Left forelimb (tissue), 1 donor: ENCODE measurements at places on chromosomes 6 and 20.

GRCh38 chr6:44618371-44618770 is 230.9 kb downstream of the CDC5L start:
- no peak for DNase-seq

- no peak for DNase-seq
Measured at GRCh38 chr6:44052419-44053023, 74.7 kb downstream of the MRPL14 start.

- DNase-seq = no peak
Measured at GRCh38 chr6:155455766-155456165, at the start of gene NOX3. Gene NOX3, minus strand, starts transcription at chr6:155455839. Its CDS starts 39 bp downstream, at chr6:155455800.

DNA sequence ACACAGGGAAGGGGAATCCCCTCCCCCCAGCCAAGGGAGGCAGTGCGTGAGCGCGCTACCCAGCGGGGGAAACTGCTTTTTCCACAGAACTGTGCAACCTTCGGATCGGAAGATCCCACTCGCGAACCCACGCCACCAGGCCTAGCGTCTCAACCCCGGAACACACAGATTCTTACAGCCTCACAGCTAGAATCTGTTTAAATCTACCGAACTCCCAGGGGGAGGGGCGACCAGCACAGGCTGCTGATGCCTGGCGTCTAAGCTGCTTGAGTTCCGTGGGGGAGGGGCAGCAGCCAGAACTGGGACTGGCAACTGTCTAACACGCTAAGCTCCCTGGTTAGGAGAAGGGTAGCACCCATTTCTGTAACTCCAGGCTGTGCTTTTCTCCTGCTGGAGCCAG is 217.3 kb upstream of the TENT5A start:
- DNase-seq = no peak

DNA sequence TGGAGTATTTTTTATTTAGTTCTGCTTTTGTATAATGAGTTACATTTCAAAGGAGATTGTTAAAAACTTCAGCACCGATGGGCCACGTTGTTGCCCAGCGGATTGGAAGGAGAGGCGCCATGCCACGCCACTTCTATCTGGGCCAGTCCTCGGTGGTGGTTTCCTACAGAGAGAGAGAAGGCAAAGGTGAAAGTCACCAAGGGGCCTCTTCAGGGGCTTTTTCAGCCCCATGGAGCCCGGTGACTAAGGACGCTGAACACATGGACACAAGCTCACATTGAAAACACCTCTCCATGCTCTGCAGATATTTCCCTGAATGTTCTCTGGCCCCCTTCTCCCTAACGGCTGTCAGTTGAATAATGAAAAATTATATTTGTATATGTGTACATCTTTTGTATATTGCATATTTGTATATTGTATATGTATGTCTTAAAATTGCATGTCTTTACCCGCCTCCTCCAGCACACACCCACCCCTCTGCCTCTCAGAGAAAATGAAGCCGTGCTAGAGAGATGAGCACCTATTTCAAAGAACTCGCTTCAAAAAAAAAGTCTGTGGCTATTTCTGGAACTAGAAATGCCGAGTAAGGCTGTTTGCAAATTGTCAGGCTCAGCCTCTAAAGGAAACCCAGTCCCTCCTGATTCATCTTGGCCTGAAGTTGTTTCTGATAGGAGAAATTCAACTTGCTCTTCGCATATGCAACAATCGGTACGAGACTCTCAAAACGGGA is 91.9 kb upstream of the CDH4 start:
- no peak for DNase-seq

DNA sequence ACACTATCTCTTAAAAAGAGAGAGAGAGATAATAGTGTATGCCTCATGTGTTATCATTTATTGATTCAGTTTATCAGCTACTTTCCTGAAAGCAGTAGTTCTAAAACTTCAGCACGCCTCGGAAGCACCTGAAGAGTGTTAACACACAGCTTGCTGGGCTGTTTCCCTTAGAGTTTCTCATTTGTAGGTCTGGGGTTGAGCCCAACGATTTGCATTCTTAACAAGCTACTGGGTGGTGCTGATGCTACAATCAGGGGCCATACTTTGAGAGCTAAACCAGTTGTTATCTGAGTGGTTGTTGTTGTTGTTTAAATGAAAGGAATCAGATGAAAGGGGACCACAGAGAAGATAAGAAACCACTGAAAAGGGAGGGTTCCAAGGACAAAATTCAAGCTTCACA is 32.6 kb downstream of the SIM1 start:
- no peak for DNase-seq
